HepG2 (cell line): ENCODE measurements at places on chromosomes 13 and 19. TPM values are rescaled to one million over a fixed set of nuclear protein-coding genes. Genes with fewer than 3 reads are reported as not detected.

GRCh38 chr19:2495130-2495641 is 19.3 kb downstream of the GADD45B start:
- no peak for DNase-seq

- no peak for DNase-seq
Observed at GRCh38 chr13:21235174-21235573, 58.7 kb downstream of the MRPL57 start.

DNA sequence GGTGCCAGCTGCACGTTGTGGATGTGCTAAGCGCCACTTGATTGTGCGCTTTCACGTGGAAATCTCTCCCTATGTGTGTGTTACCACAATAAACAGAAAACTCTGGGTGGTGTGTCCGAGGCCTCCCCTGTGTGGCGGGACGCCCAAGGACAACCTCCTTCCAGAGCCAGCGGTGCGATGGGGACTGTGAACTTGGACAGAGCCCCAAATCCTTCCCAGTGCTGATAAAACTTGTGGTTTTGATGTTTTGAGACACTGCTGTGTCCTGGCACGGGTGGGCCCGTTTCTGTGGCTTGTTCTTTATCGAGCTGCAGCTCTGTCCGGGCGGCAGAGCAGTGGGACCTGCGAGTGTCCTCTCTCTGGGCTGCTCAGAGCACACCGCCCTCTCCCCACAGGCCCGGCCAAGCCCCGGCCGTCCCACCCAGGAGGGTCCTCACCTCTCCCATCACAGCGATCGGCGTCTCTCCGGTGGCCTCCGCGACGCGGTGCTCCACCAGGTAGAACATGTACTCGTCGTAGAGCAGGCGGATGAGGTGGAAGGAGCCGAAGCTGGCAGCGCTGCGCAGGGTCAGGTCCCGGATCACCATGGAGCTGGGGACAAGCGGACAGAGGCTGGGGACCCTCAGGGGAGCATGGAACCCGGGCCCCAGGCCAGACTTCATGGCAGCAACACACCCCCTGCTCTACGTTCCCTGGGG is 18.8 kb upstream of the RANBP3 start:
- no peak for DNase-seq

DNA sequence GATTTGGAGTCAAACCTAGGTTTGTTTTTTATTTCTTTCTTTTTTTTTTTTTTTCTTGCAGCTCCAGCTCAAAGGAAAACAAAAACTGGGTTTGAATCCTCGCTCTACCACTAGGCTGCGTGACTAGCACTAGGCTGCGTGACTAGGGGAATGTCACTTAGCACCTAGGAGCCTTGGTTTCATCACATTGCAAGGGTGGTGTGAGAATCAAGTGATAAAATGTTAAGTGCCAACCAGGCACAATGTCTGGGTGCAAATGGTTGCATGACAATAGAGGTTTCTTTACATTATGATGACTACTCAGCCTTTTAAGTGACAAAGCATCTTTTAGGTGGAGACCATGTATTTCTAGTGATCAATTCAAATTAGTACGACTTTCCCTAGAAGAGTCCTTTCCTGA is 27.9 kb downstream of the RCBTB2 start:
- DNase-seq: no peak

GRCh38 chr13:80259159-80259558 is 81.8 kb downstream of the SPRY2 start:
- no peak for DNase-seq

Gene APOC1
- 1,235 and 1,480 TPM in 2 replicates for polyA plus RNA-seq

Gene MUC16
- polyA plus RNA-seq: not detected in 2 replicates
